ENCODE measurements at places on chromosomes 1 and 21. TPM values are rescaled to one million over a fixed set of nuclear protein-coding genes. Genes with fewer than 3 reads are reported as not detected.

GRCh38 chr1:21764615-21765423 is 18.1 kb downstream of the USP48 start:
- peak; percentile 95 for DNase-seq

- no peak for DNase-seq
These were observed 27.1 kb downstream of the TRAF5 start for GRCh38 chr1:211353562-211354212.

TP53BP2 gene
- total RNA-seq, result 9.8 TPM

GPATCH2 gene
- 12.6 TPM for total RNA-seq

DNA sequence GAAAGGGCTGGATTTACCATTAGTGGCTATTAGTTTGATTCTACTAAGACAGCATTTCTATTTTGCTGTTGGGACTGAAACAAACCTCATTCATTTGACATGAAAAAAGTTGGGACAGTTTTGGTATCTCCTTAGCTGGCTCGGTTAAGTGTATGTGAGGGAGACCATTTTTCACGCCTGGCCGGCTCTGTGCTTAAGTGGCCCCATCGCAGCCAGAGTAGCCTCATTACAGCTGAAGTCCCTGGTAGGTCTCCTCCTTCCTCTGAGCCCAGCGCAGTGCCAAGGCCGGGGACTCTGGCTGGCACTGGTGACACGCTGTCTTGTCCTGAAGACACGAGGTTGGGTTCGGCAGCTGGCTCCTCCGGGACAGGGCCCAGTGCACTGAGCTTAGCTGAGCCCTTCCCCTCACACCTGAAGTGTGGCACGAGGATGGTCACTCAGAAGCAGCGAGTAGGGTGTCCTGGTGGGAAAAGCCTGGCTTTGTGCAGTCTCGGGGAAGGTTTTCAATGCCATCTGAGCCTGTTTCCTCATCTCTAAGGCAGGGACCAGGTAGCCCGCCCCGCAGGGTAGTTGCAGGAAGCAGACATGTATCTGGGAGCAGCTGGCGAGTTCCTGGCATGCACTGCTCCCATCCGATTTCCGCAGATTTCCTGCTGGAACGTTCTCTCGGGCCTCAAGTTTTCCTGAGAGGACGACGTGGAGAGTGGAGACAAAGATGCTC is 196.5 kb downstream of the DYRK1A start:
- no peak for DNase-seq

AADACL4 gene
- total RNA-seq, result not detected

PPFIA4 gene
- 1.2 TPM for total RNA-seq

RHD gene
- not detected for total RNA-seq

HSD3B2 gene
- total RNA-seq, result not detected

All from MG63 (cell line).